Activated T-helper 1 cell treated with anti-CD3 and anti-CD28 coated beads, Interleukin-12 subunit alpha, Interleukin-12 subunit beta, Interleukin-2, Interleukin-4 antibody, amounts not matched to agents 30 ng/mL and 10 ng/mL and 1 ng/mL, durations not matched to agents 14 hours and 24 hours and 36 hours (primary cell): ENCODE measurements at places on chromosomes 4 and X. TPM values are rescaled to one million over a fixed set of nuclear protein-coding genes. Genes with fewer than 3 reads are reported as not detected.

Gene GAR1
- 53.2 and 61.3 TPM in 2 replicates for total RNA-seq

DNA sequence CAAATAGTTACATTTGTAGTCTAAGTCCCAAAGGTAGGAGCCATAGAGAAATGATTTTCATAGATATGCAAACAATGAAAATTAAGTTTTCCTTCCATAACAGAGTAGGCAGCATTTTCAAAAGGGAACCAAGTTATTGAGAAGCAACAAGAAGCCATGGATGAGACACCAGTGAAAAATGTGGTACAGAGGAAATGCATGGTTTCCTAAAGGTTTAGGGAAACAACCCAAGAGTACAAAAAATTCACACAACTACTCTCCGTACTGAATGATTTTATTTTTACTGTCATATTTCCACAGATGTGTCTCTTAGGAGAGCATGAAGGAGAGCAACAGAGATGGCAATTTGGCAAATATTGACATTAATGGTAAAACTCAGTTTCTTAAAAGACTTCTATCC lies 1408.9 kb upstream of the PCDH7 start:
- no peak for DNase-seq
- H3K4me1 ChIP-seq, result no peaks in the 10 kb centered on the region
- H3K36me3 ChIP-seq, result no peaks in the 10 kb centered on the region
- H3K4me3 ChIP-seq, result no peak overlapping the region
- H3K27ac ChIP-seq, result no peak overlapping the region

- H3K36me3 ChIP-seq, result no peaks in the 10 kb centered on the region
- H3K4me3 ChIP-seq, result no peak overlapping the region
- no peak for DNase-seq
- no peak overlapping the region for H3K27ac ChIP-seq
- H3K27me3 ChIP-seq, result no peaks in the 10 kb centered on the region
- H3K4me1 ChIP-seq, result no peaks in the 10 kb centered on the region
Measured at GRCh38 chr4:60989141-60989540, 211.0 kb upstream of the ADGRL3 start.

GRCh38 chr4:3780347-3781171 lies 14.4 kb downstream of the ADRA2C start:
- H3K4me3 ChIP-seq, result no peak overlapping the region
- H3K27ac ChIP-seq, result no peak overlapping the region
- no peaks in the 10 kb centered on the region for H3K36me3 ChIP-seq
- H3K4me1 ChIP-seq, result no peaks in the 10 kb centered on the region
- H3K27me3 ChIP-seq, result no peaks in the 10 kb centered on the region

DNA sequence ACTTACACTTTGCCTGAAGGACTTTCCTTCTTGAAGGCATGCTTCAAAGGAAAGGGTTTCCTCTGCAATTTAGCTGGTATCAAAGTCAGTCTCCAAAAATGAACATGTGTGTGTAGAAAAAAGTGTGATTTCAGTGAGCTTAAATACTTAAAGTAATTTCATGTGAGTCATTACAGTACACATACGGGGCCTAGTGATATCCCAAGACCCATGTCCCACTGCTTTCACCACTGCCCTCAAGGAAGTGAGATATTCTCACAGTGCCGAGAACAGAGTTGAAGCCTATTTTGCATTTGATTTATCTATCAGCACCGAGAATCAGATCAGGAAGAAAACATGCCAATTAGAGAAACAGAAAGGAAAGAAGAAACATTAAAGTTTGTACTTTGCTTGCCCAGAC lies 61.0 kb downstream of the CHST7 start:
- H3K4me3 ChIP-seq, result peak overlapping the region; percentile 57
- H3K27ac ChIP-seq, result peak overlapping the region; percentile 87
- H3K27me3 ChIP-seq, result no peaks in the 10 kb centered on the region
- no peak for DNase-seq

Gene GABRA4
- total RNA-seq, result not detected in 2 replicates

- H3K27ac ChIP-seq, result no peak overlapping the region
- peaks cover 61% of the 10 kb centered on the region for H3K4me1 ChIP-seq
- DNase-seq, result no peak
- no peak overlapping the region for H3K4me3 ChIP-seq
- no peaks in the 10 kb centered on the region for H3K27me3 ChIP-seq
Measured at GRCh38 chr4:98612318-98613250, 45.8 kb downstream of the TSPAN5 start.

Gene AMER1
- total RNA-seq, result 6.7 and 7.1 TPM in 2 replicates

DNA sequence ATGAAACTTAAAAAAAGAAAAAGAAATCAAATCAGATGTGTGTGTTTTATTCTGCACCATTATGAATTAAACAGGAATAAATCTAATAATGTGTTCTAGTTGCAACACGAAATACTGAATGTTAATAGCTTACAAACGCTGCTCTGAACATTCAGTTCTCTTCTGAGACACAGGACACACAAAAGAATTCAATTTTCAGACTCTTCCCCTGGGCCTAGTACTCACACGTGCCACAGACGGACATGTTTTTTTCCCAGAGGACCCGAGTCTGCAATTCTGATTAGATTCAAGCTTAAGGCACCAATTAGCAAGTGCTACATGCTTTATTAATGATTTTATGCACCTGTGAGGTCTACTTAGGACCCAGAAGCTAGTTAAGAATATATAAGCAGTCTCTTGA lies 20.5 kb downstream of the C4orf54 start:
- H3K36me3 ChIP-seq, result no peaks in the 10 kb centered on the region
- H3K4me1 ChIP-seq, result no peaks in the 10 kb centered on the region
- peaks cover 2% of the 10 kb centered on the region for H3K27me3 ChIP-seq
- no peak overlapping the region for H3K27ac ChIP-seq

Gene DCAF16
- 44.0 and 48.5 TPM in 2 replicates for total RNA-seq

DNA sequence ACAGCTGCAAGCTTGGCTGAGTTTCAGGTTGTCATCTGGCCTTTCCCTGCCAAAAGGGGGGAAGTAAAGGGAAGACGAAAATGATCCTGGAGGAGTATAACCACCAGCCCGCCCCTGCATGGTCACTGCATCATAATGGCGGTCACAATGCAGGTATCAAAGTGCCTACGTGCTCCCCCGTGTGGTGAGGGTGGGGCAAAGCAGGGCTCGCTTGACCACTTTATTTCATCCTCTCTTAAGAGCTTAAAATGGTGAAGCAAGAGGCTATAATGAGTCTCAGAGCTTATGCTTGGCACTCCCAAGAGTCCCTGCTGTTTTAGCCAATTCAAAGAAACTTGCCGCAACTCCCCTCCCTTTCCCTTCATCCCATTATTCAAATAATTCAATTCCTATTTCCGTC lies 105.6 kb downstream of the APOOL start:
- H3K36me3 ChIP-seq, result no peaks in the 10 kb centered on the region
- H3K27me3 ChIP-seq, result no peaks in the 10 kb centered on the region
- no peak overlapping the region for H3K27ac ChIP-seq
- no peaks in the 10 kb centered on the region for H3K4me1 ChIP-seq
- H3K4me3 ChIP-seq, result no peak overlapping the region

DNA sequence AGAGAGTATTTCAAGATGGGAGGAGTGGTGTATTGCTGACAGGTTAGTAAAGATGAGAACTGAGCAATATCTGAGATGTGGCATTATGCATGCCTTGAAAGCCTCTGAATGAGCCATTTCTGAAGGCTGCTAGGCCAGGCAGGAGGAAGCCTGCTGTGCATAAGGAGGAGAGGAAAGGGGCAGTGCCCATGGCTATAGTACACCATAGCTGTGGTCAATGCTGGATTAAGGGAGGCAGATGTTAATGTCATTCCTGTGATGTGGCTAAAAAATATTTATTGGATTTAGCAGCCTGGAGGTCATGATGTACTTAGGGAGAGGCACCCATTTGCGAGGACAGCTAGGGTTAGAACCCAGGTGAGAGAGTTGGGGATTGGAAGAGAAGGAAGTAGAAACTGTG lies 130.0 kb upstream of the LNX1 start:
- peaks cover 2% of the 10 kb centered on the region for H3K27me3 ChIP-seq
- H3K27ac ChIP-seq, result no peak overlapping the region
- H3K4me1 ChIP-seq, result no peaks in the 10 kb centered on the region
- no peak for DNase-seq

- H3K4me1 ChIP-seq, result no peaks in the 10 kb centered on the region
- H3K27ac ChIP-seq, result no peak overlapping the region
- no peaks in the 10 kb centered on the region for H3K27me3 ChIP-seq
- no peak overlapping the region for H3K4me3 ChIP-seq
Measured at GRCh38 chrX:38513112-38513742, 48.1 kb upstream of the TSPAN7 start.

DNA sequence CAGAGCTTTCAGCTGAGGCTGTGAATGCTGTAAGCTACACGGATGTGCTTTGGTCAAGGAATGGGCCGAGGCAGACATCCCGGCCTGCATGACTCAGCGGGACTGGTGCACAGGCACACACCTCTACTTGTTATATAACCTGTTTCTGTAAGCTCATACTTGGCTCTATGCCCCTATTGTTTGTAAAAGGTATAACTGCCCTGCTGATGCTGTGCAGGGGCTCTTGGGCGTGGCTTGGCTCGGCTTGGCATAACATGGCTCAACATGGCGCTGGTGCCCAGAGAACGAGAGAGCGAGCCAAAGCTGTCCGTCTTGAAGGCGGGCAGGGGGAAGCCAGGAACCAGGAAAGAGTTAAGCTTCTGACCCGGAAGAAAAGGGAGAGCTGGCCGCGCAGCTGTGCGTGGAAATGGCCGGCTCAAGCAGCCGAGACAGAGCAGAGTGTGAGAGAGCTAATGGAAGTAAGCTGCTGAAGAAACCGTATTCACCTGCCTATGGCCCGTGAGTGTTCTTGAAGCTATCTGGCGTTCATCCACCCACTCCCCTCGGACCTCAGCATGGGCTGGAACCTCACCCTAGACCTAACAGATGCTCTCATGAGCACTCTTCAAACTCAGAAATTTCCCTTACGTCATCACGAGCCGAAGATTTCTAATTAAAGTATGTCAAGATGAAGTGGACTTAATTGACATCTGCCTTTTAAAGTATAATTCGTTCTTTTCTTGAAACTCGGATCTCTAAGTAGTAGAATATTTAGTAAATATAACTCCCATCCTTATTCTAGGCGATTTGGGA lies 286.3 kb upstream of the AGA start:
- no peak overlapping the region for H3K27ac ChIP-seq
- no peaks in the 10 kb centered on the region for H3K36me3 ChIP-seq
- no peak for DNase-seq
- H3K4me1 ChIP-seq, result no peaks in the 10 kb centered on the region

Gene GYPB
- not detected in 2 replicates for total RNA-seq

Gene RBM46
- not detected in 2 replicates for total RNA-seq

DNA sequence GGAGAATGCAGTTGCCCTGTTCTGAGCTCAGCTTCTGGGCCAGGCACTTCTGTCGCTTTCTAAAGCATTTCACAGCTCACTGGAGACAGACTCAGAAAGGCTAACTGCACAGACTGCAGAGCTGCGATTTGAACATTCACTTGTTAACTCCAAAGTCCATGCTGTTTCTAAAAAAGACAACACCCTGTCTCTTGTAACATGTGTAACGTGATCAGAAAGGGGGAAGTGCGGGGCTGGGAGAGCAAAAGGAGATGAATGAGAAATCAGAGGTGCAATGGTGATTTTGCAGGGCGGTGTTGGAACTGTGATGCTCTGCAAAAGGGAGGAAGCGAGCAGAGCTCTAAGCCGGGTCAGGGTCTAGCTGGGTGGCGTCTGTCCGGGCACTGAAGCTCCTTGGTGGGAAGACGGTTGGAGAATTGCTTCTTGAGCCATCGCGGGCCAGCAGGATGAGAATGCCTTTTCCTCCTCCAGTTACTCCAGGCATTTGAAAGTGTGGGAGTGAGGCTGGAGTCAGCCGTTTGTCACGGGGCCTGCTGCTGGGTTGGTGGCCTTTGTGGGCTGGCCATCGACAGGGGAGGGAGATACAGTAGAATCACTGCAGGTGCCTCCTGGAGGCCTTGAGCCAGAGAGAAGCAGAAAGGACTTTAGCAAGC lies 20.3 kb downstream of the TBC1D14 start:
- peak overlapping the region; percentile 49 for H3K27ac ChIP-seq
- no peaks in the 10 kb centered on the region for H3K27me3 ChIP-seq
- H3K4me3 ChIP-seq, result no peak overlapping the region
- peaks cover 66% of the 10 kb centered on the region for H3K4me1 ChIP-seq

- peaks cover 24% of the 10 kb centered on the region for H3K27me3 ChIP-seq
- H3K4me1 ChIP-seq, result peaks cover 10% of the 10 kb centered on the region
- H3K4me3 ChIP-seq, result peak overlapping the region; percentile 3
- H3K27ac ChIP-seq, result no peak overlapping the region
- DNase-seq, result no peak
Measured at GRCh38 chr4:76697129-76697803, 200.7 kb downstream of the SOWAHB start.

Gene NRK
- total RNA-seq, result not detected in 2 replicates

DNA sequence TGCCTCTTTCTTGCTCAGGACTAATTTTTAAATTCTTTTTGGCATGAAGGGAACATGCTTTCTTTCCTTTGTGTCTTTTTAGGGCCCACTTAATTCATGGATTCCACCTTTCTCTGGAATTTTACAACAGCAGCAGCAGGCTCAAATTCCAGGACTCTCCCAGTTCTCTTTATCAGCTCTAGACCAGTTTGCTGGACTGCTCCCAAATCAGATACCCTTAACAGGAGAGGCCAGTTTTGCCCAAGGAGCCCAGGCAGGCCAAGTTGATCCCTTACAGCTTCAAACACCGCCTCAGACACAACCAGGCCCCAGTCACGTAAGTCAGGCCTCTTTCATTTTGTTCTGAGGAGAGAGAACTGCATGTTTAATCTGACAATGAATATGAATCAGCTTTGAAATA lies 2.3 kb downstream of the ODAM start:
- no peaks in the 10 kb centered on the region for H3K4me1 ChIP-seq
- H3K27ac ChIP-seq, result no peak overlapping the region
- no peak for DNase-seq

Gene LONRF3
- 0.52 and 0.71 TPM in 2 replicates for total RNA-seq

Gene GAGE13
- not detected in 2 replicates for total RNA-seq

Gene GAGE12J
- total RNA-seq, result not detected in 2 replicates

Gene MAMLD1
- total RNA-seq, result 15.0 and 19.2 TPM in 2 replicates

DNA sequence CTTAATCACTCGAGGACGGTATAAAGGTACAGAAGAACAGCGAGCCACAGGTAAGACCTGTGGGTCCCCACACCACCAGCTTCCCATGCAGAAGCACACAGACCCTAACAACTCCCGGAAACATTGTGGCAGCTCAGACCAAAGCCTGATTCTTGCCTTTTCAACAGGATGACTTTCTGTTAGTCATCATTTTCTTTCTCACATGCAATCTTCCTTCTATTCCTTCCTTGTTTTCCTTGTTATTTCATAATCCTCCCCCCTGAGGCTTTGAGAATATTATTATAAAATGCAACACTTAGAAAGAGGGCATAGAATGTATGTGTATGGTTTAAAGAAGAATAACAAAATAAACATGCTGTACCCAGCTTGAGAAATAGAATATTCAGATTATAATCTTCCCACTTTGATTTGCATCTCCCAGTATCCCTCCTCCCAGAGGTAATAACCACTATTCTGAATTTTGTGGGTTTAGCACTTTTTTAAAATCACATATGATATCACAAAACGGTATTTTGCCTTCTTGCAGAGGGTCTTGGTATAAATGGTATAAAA lies 100.9 kb downstream of the FHDC1 start:
- no peak overlapping the region for H3K4me3 ChIP-seq
- no peak for DNase-seq
- H3K27ac ChIP-seq, result no peak overlapping the region
- peaks cover 15% of the 10 kb centered on the region for H3K27me3 ChIP-seq

Gene SH2D1A
- 50.4 and 56.3 TPM in 2 replicates for total RNA-seq

Gene PLRG1
- 96.4 and 100 TPM in 2 replicates for total RNA-seq
